ENCODE measurements at places on chromosomes 5 and 9. TPM values are rescaled to one million over a fixed set of nuclear protein-coding genes. Genes with fewer than 3 reads are reported as not detected.

CCDC152 gene
- polyA plus RNA-seq = 0.63 TPM

SYK gene
- polyA plus RNA-seq = 5.5 TPM

PGGT1B gene
- 1.7 TPM for polyA plus RNA-seq

KIAA1958 gene
- 1.7 TPM for polyA plus RNA-seq

ARL14EPL gene
- not detected for polyA plus RNA-seq

Data from pancreas (tissue), 10 donors.